ENCODE measurements at places on chromosomes 1 and 21. TPM values are rescaled to one million over a fixed set of nuclear protein-coding genes. Genes with fewer than 3 reads are reported as not detected.

The PDE9A gene
- 0.30 TPM for total RNA-seq

The OR2M3 gene
- not detected for total RNA-seq

The TMCO2 gene
- not detected for total RNA-seq

The COL8A2 gene
- under 0.01 TPM for total RNA-seq

The WDR64 gene
- total RNA-seq: not detected

The FGR gene
- not detected for total RNA-seq

The HES2 gene
- 59.4 TPM for total RNA-seq

The PDZK1IP1 gene
- not detected for total RNA-seq

The DAB1 gene
- not detected for total RNA-seq

The UBL4B gene
- total RNA-seq: not detected

The S100A5 gene
- total RNA-seq: not detected

The CHI3L1 gene
- 1.5 TPM for total RNA-seq

The LAPTM5 gene
- total RNA-seq: 9.7 TPM

The RGS8 gene
- total RNA-seq: not detected

The MMP23B gene
- total RNA-seq: 0.61 TPM

The LCE1F gene
- not detected for total RNA-seq

The FAM151A gene
- total RNA-seq: not detected

The CYP4A22 gene
- not detected for total RNA-seq

The AMPD1 gene
- total RNA-seq: not detected

Measured in epithelial cell of umbilical artery (primary cell).